ENCODE measurements at places on chromosomes 7 and 10.

DNA sequence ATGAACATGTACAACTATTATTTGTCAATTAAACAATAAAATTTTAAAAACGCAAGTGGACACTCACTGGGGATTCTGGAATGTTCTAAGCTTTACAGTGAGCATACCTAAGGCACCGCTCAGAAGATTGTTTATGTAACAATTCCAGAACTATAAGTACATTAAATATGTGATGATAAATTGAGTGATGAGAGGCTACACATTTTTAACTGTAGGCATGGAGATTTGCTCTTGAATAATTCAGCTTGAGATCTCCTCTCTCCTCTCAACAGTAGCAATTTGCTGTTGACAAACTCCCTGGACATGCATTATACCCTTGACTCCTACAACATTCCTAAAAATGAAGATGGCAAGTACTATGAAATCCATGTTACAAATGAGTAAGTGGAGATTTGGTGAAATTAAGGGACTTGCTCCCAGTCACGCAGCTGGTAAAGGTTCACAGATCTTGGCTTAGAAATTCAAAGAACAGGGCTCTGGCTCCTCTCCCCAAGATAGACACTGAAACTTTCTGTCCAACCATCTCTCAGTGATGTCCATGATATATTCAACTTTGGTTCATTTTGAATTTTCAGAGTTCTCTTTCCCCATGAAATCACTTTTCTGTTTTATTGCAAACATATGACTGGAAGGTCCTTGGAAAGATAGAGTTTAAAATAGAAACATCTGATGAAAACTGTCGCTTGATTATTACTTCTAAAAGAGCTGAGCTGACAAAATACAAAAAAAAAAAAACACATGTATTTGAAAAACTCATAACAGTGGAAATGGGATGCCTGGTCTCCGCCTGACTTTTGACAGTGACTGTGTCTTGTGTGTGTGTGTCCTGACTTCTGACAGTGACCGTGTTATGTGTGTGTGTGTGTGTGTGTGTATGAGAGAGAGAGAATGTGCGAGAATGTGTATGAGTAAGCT, 488.3 kb downstream of the TNS3 start:
- H3K27ac ChIP-seq: no peak overlapping the region
- no peaks in the 10 kb centered on the region for H3K4me1 ChIP-seq
- DNase-seq: no peak
- no peaks in the 10 kb centered on the region for H3K27me3 ChIP-seq
- H3K4me3 ChIP-seq: no peak overlapping the region

DNA sequence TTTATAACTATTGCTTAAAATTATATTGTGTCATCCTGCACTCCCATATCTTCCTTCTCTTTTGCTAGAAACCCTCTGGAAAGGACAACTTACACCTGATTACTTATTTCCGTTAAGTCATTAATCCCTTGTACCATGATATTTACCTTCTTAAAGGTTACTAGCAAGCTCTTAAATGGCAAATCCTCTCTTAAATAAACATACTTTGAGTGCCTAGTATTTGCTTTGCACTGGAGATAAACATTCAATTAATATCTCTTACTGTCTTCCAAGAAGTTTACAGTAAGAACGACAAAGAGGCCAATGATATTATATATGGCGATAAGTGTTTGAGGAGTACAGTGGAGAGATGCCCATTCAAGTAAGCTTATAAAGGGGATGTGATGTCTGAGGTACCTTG, 278.3 kb downstream of the HGF start:
- DNase-seq: no peak
- H3K27ac ChIP-seq: no peak overlapping the region
- no peaks in the 10 kb centered on the region for H3K27me3 ChIP-seq
- H3K36me3 ChIP-seq: no peaks in the 10 kb centered on the region
- H3K4me3 ChIP-seq: no peak overlapping the region
- H3K4me1 ChIP-seq: no peaks in the 10 kb centered on the region

DNA sequence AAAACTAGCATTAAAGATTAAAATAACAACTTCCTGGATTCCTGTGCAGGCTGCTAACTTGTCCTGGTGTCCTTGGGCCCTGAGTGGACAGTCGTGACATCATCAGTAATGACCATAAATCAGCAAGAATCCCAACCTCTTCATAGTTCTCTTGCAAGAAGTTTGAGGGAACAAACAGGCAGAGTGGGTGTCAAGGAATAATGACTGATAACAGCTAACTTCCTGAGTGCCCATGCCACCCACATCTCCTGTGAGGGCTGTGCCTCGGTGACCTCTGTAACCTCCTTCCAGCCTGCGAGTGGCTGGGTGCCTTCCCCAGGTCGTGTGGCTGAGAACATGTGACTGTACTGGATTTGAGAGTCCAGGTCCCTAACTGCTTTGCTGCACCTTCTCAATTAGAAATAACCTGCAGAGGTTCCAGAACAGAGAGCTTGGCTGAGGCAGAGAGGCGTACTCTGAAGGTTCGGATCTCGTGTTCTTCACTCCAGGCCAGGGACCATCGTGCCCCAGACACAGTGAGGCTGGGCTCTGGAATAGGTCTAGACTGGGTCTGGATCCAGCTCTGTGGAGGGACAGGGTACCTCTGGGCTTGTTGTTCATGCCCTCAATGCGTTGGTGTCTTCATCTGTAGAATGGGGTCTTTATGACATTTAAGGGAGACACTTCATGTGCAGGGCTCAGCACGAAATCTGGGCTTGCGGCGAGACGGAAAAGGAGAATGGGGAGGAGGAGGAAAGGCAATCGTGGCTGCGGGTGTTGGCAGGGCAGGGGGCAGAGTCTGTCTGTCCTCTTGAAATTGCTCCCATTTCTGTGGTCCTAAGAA, 313.1 kb upstream of the ZNF32 start:
- H3K36me3 ChIP-seq: no peaks in the 10 kb centered on the region
- H3K27me3 ChIP-seq: no peaks in the 10 kb centered on the region
- no peak for DNase-seq
- H3K4me3 ChIP-seq: no peak overlapping the region

DNA sequence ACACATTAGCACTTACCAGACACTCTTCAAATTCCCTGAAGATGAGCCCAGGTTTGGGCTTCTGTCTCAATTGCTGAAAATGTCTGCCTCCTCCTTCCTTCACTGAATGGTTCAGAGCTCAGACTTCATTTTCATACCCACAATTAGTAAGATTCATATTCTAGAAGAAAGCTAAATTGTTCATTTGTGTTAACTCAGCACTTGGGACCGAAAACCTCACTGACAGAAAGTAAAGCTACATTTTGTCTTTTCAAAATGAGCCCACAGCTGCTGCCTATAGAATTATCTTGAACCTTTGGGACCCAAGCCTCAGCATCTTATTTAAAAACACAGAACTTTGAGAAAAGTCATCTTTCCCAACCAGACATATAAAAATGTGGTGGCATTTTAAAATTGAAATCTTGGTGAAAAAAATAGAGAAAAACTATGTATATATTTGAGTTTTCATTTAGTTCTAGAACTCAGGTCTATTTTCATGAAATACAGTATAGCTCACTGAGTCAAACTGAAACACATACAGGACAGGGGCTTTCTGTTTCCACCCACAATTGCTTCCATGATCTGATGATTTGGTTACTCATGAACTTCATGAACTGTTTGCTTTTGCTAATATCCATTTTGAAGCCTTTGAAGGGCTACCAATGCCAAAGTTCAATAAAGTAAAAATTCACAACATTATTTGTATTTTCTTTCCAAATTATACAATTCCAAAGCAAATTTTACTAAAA, 119.1 kb upstream of the PFKP start:
- H3K27ac ChIP-seq: no peak overlapping the region
- H3K27me3 ChIP-seq: no peaks in the 10 kb centered on the region
- H3K36me3 ChIP-seq: no peaks in the 10 kb centered on the region
- no peak overlapping the region for H3K4me3 ChIP-seq
- H3K4me1 ChIP-seq: no peaks in the 10 kb centered on the region

- H3K27ac ChIP-seq: peak overlapping the region; percentile 66
- no peak overlapping the region for H3K4me3 ChIP-seq
- no peak for DNase-seq
- peaks cover 29% of the 10 kb centered on the region for H3K4me1 ChIP-seq
These were observed 65.7 kb downstream of the AOAH start for GRCh38 chr7:36658335-36659171.

GRCh38 chr7:469563-469961, 50.1 kb downstream of the PDGFA start:
- no peak overlapping the region for H3K27ac ChIP-seq
- no peaks in the 10 kb centered on the region for H3K27me3 ChIP-seq
- H3K4me1 ChIP-seq: peaks cover 9% of the 10 kb centered on the region
- no peak overlapping the region for H3K4me3 ChIP-seq

DNA sequence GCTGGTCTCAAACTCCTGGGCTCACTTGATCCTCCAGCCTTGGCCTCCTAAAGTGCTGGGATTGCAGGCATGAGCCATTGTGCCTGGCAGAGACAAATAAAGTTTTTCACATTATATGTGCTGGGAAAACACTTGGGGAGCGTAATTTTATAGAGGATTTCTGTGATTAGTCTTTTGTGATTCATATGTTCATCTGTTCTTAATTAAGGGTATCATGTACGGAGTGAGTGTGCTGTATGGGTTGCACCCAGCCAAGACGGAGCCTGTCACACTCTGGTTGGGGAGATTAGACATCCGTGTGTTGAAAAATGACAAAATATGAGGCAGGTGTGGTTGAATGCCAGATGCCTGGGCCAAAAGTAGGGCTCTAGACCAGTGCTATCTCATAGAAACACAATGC, 10.3 kb downstream of the ADRB1 start:
- H3K27me3 ChIP-seq: no peaks in the 10 kb centered on the region
- H3K4me1 ChIP-seq: no peaks in the 10 kb centered on the region
- H3K36me3 ChIP-seq: no peaks in the 10 kb centered on the region
- H3K4me3 ChIP-seq: no peak overlapping the region
- H3K27ac ChIP-seq: no peak overlapping the region

DNA sequence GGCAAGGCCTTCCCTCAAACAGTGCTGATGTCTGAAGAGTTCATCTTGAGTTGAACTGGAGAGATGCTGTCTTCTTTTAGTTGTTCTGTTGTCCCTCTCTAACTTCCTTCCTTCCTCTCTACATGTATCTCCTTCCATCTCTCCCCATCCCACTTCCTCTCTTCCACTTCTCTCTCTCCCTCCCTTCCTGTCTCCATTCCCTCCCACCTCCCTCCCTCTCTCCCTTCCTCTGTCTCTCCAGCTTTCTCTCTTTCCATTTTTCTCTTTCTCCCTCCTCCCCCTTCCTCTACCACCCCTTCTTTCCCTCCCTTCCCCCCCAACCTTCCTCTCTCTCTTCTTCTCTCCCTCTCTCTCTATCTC, 40.7 kb upstream of the TNS3 start:
- no peaks in the 10 kb centered on the region for H3K36me3 ChIP-seq
- peak overlapping the region; percentile 67 for H3K27ac ChIP-seq
- DNase-seq: no peak
- H3K27me3 ChIP-seq: no peaks in the 10 kb centered on the region
- H3K4me1 ChIP-seq: peaks cover 4% of the 10 kb centered on the region
- no peak overlapping the region for H3K4me3 ChIP-seq

DNA sequence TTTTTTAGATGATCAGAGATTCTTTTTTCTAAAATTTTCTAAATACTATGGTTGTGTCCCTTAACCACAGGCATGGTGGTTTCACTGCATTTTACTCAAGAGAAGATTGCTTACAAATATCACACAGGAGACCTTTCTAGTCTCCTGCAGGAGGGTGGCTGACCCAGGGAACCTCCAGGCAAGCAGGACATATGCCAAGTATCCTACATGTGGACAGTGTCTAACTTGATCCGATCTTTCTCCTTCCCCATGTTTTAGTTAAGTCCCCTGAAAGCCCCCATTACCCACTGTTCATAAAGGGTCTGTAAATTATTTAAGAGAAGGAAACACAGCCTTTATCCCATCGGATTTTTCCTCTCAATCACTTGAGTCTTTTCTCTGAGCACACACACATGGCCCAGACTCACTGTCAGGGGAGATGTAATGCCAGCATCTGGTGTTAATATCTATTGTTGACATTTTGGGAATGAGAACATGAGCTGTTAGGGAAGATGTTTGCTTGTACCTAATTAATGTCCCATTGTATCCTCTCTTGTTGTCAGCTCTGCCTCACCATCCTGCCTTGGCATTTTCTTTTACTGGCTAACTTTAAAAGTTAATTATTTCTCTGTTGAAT, 755.2 kb downstream of the AUTS2 start:
- H3K4me1 ChIP-seq: peaks cover 9% of the 10 kb centered on the region
- no peak overlapping the region for H3K27ac ChIP-seq
- no peaks in the 10 kb centered on the region for H3K27me3 ChIP-seq
- DNase-seq: no peak

GRCh38 chr7:128019288-128019687, 11.9 kb downstream of the LRRC4 start:
- DNase-seq: no peak
- H3K4me3 ChIP-seq: no peak overlapping the region
- no peaks in the 10 kb centered on the region for H3K27me3 ChIP-seq
- H3K36me3 ChIP-seq: no peaks in the 10 kb centered on the region
- H3K4me1 ChIP-seq: no peaks in the 10 kb centered on the region

- peak; percentile 24 for DNase-seq
- no peak overlapping the region for H3K27ac ChIP-seq
- no peak overlapping the region for H3K4me3 ChIP-seq
- no peaks in the 10 kb centered on the region for H3K27me3 ChIP-seq
- H3K4me1 ChIP-seq: no peaks in the 10 kb centered on the region
These were observed 4.5 kb upstream of the GPRIN2 start for GRCh38 chr10:46560952-46561351.

DNA sequence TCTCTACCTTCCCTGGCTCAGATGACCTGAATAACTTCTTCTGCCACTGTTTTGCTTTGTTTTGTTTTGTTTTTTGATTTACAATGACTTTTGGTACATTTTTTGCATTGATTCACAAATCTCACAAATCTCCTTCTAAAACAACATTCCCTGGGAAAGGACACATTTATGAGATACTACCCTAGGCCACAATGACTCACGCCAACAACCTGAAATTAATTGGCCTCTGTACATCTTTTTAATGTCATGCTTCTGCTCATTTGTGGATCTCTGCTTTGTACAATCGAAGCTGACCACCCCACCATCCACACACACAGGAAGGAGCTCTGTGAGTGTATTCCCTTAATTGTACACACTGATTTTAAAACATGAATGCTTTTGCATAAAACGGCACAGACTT, 156.7 kb upstream of the PFKP start:
- H3K4me3 ChIP-seq: no peak overlapping the region
- no peak overlapping the region for H3K27ac ChIP-seq
- no peak for DNase-seq
- no peaks in the 10 kb centered on the region for H3K27me3 ChIP-seq
- no peaks in the 10 kb centered on the region for H3K36me3 ChIP-seq

GRCh38 chr10:7706534-7707073, 3.5 kb downstream of the ITIH2 start:
- no peaks in the 10 kb centered on the region for H3K36me3 ChIP-seq
- H3K27me3 ChIP-seq: no peaks in the 10 kb centered on the region
- H3K4me1 ChIP-seq: no peaks in the 10 kb centered on the region
- no peak overlapping the region for H3K27ac ChIP-seq
- no peak overlapping the region for H3K4me3 ChIP-seq

GRCh38 chr10:24331457-24331856, 122.5 kb downstream of the KIAA1217 start:
- no peak overlapping the region for H3K27ac ChIP-seq
- no peaks in the 10 kb centered on the region for H3K4me1 ChIP-seq
- H3K36me3 ChIP-seq: no peaks in the 10 kb centered on the region

GRCh38 chr10:26730552-26730951, 33.1 kb downstream of the PDSS1 start:
- DNase-seq: no peak
- H3K27me3 ChIP-seq: no peaks in the 10 kb centered on the region
- no peak overlapping the region for H3K4me3 ChIP-seq
- no peak overlapping the region for H3K27ac ChIP-seq
- H3K4me1 ChIP-seq: no peaks in the 10 kb centered on the region
